ENCODE measurements at places on chromosomes 11 and 22.

GRCh38 chr22:38489142-38489541 is 17.0 kb downstream of the DDX17 start:
- no peak for DNase-seq

DNA sequence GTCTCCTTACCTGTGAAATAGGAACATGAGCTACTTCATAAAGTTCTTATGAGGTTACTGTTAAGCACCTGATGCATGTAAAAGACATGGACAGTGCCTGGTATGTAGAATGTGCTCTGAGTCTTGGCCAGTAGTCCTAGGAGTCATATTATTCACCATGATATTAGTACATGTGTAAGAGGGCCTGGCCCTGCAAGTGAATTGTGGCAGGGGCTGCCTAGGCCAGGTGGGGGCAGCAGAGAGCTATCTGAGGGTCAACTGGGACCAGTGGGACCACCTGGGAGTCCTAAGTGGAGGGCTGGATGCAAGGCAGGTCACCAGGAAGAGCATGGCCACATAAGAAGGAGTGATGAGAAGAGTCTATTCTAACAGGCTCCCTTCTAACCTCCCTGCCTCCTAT is 529.5 kb downstream of the SOX6 start:
- peak; percentile 51 for DNase-seq

GRCh38 chr11:60131912-60132311 is 43.4 kb downstream of the MS4A2 start:
- no peak for DNase-seq

DNA sequence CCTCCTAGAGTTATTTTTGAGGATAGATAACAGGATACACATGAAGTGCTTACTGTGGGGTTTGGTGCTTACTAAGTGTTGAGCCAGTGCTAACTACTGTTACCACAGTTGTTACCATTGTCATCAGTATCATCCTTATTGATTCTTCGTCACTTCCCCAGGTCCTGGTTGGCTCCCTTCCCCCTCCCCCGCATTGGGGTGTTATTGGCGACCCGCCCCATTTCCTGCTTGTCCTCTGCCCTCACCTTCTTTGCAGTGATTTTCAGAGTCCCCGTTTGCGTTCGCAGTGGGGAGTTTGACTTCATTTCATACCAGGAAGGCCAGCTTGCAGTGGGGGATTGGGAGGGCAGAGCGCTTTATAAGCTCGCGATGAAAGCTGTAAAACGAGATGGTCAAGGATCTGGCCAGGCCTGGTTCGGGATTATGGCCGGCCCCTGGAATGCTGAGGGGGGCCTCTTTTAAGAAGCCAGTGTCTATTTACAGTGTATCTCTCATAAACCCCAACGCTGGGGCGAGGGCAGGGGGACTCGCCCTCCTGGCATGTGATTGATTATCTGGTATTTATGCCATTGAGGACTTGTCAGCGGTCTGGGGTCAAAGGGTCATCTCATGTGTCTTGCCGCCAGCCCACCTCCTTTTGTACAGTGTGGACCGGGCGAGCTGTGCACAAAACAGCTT is 84.6 kb upstream of the NNMT start:
- no peak for DNase-seq

GRCh38 chr11:116457336-116458007 is 315.3 kb downstream of the BUD13 start:
- no peak for DNase-seq

DNA sequence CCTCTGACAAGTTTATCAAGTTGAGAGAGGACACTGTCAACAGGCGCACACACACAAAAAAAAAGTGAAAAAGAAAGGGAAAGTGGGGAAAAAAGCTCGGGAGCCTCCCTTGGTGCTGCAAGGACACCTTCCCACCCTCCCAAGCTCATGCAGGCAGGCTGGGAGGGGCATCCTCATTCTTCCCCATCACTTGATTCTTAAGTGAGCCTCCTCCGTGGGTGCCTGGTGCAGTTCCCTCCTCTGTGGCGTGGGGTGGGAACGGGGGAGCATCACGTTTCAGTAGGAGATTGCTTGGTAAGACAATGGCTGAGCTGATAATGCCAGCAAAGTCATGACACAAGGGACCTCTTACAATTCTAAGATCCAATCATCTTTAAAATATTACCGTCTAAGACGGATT is 108.8 kb downstream of the NXPE2 start:
- DNase-seq: no peak
